NCI-H1417 treated with DMSO at 0.1 percent for 48 hours (cell line): ENCODE measurements at places on chromosomes 2 and 18.

GRCh38 chr2:174597345-174598047, at the start of gene WIPF1:
Gene WIPF1 (minus strand): TSS chr2:174597804. CDS start chr2:174585573, 12,231 bp downstream.
- DNase-seq: no peak

GRCh38 chr2:232772531-232772930, 3.8 kb downstream of the KCNJ13 start:
- DNase-seq: no peak

- no peak for DNase-seq
These were observed 212.4 kb downstream of the RPIA start for GRCh38 chr2:88903749-88904353.

GRCh38 chr18:11324956-11325882, 175.8 kb upstream of the PIEZO2 start:
- DNase-seq: no peak

DNA sequence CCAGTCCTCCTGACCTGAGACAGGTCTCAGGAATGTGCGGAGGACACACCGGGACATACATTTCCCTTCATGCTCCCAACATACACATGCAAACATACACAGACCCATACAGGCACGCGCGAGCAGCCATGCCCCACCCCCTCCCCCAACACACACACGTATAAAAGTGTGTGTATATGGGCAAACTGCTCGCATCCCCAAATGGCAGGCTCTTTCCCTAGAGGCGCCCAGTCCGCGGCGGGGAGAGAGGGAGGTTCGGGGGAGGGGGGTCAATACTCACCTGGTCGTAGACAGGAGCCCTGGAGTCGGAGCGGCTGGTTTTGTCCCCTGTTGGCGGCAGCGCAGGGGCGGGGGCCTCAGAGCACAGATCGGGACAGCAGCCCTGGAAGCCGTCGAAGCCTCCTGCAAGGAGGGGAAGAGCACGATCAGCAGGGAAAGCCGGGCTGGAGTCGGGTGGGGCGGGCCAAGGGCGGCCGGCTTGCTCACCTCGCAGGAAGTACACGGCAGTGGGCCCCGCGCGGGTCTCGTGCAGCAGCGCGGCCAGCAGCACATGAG, 682 bp downstream of the DUSP2 start:
- no peak for DNase-seq

GRCh38 chr2:176581557-176582165, 312.4 kb downstream of the MTX2 start:
- DNase-seq: no peak

- DNase-seq: no peak
These were observed 179.1 kb upstream of the LYPD1 start for GRCh38 chr2:132849118-132849517.

GRCh38 chr2:189022492-189022891, 48.3 kb downstream of the COL3A1 start:
- DNase-seq: no peak

DNA sequence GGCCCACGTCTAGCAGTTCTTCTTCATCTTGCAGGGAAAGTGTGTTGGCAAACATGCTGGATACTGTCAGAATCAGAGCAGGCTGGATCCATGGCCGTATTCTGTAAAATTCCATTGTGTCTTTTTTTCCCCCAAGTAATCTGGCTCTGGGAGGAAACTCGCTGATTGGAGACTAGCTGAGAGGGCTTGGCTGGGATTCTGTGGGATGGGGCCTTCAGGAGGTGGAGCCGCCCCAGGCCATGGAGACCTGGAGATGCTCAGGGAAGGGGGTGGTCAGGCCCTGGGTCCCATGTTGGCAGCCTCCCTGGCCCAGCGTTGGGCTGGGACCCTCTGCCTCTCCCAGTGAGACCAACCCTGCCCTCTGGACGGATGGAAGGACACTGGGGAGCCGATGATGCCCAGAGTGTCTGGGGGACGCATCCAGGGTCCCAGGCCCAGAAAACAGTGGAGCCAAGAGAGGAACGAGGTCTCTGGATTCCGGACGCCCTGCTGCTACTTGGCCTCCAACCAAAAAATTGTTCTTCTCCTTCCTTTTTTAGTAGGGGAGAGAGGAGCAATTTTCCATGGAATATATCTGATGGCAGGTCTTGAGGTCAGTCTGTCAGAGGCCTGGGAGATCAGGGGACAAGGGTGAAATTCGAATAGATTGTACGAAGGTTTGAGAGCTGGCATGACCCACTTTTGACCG, 114.5 kb downstream of the AGAP1 start:
- no peak for DNase-seq

- no peak for DNase-seq
These were observed 52.9 kb downstream of the CRACDL start for GRCh38 chr2:98882971-98883779.

- DNase-seq: no peak
These were observed 539.4 kb downstream of the ZNF804A start for GRCh38 chr2:185137700-185138099.

DNA sequence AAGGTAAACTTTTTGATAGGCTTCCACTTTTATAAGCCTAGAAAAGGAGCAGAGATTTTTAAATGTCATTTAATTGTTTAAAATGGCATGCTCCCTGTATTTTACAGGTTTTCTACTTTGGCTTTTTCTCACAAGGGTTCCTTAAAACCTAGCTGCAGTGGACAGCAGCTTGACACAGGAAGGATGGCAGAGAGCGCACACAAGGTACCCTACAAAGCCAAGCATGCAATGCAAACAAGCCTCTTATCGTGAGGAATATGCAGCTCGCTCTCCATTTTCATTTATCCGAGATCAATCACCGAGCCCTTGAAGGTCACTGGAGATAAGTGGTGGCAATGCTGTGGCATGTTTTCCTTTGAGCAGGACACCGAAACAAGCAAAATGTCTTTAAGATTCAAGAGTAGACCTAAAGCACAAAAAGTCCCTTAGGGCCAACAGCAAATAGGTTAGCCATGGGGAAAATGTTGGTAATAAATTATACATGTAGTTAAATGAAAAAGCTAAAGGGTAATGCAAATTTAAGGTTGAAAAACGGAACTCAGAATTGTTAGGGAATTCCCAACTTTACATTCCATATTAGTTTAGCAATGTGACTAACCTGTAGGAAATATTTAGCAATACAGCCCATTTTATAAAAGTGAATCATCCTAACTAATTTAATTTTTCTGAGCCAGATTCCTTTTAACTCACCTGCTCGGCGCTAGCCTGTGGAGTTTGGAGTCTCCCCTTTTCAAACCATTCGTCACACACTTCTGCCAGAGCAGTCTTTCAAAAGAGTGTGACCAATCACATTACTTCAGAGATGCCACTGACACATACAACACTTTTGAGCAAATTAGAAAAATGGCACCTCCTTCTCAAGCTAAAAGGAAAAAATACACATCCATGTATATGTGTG, 337.9 kb upstream of the PKDCC start:
- DNase-seq: no peak

- no peak for DNase-seq
These were observed 61.7 kb downstream of the MAP4K4 start for GRCh38 chr2:101759162-101759561.

DNA sequence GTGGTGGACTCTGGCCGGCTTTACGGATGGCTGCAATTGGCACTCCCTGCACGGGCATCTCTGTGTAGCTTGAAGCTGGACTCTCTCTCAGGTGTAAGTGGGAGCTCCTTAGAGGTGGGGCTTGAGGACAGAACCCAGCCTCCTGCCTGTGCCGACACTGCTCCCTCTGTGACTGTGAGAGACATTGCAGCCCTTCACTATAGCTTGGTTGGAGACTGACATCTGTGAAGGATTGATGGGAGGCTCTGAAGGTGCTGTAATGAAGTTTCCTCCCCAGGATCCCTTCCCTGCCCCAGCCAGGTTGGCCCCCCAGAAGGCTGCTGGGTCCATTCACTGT, 166.7 kb downstream of the SH3RF3 start:
- DNase-seq: no peak

DNA sequence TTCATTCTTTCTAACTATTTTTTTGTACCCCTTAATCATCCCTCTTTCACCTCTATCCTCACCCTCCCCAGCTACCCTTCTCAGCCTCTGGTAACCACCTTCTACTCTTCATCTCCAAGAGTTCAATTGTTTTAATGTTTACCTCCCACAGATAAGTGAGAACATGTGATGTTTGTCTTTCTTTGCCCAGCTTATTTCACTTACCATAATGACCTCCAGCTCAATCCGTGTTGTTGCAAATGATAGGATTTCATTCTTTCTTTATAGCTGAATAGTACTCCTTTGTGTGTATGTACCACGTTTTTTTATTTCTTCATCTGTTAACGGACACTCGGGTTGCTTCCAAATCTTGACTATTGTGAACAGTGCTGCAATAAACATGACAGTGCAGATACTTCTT, 22.1 kb upstream of the TMEM37 start:
- DNase-seq: no peak

DNA sequence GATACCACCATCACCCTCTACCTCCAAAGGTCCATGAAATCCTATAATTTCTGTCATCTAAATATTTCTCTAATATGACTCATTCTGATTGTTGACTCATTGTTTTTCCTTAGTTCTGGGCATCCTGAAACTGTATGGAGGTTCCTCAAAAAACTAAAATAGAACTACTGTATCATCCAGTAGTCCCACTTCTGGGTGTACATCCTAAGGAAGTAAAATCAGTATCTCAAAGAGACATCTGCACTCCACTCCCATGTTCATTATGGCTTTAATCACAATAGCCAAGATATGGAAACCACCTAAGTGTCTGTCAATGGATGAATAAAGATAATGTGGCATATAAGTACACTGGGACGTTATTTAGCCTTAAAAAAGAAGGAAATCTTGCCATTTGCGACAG, 125.8 kb upstream of the MYO3B start:
- no peak for DNase-seq

GRCh38 chr18:62420151-62420512, 95.0 kb downstream of the TNFRSF11A start:
- no peak for DNase-seq

- DNase-seq: no peak
These were observed 204.8 kb downstream of the ANAPC1 start for GRCh38 chr2:111679202-111679601.

- DNase-seq: no peak
These were observed 50.7 kb downstream of the CIB4 start for GRCh38 chr2:26590508-26590907.

- no peak for DNase-seq
These were observed 661 bp upstream of the MGAT5 start for GRCh38 chr2:134253117-134253704.

GRCh38 chr2:174007010-174007409, 41.8 kb upstream of the SP3 start:
- DNase-seq: no peak

DNA sequence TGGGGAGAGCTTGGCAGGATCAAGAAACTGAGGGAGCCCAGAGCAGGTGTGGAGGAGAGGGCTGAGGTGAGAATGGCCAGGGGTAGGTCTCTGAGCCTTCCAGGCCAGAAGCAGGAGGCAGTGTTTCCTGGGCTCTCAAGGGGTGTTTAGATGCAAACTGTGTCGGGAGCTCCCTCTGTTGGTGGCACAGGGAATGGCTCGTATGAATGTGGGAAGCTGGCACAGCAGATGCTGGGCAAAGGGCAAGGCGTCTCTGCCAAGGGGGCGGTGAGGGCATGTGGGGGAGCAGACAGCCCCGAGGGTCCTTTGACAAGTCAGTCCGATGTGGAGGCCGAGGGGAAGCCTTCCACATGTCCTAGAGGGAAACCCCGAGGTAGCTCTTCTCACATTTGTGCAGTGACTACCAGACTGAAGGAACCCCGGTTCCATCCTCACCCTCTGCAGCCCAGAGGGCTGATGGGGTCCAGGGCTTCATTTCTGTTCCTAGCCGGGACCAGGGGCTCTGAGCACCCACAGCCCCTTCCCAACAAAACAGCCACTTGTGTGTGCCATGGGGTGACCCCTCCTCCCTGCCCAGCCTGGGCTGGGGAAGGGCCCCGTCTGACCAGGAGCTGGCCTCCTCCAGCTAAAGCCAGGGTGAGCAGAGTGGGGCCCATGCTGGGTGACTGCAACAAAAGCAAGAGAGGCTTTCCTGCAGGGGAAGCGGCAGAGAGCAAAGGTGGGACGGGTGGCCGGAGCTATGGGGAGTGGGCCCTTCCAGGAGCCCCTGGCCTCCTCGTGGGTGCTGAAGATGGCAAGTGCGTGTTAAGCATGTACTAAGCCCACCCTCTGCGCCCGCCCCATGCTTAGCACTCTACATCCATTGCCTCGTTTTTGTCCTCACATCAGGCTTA, 103.4 kb downstream of the SEPTIN10 start:
- no peak for DNase-seq

GRCh38 chr2:133363884-133364283, 204.4 kb downstream of the NCKAP5 start:
- no peak for DNase-seq
